ENCODE measurements at places on chromosomes 5 and 9. TPM values are rescaled to one million over a fixed set of nuclear protein-coding genes. Genes with fewer than 3 reads are reported as not detected.

ZDHHC11B gene
- total RNA-seq = 0.24 TPM

- H3K36me3 ChIP-seq = no peaks in the 10 kb centered on the region
- H3K4me1 ChIP-seq = no peaks in the 10 kb centered on the region
- H3K27ac ChIP-seq = no peak overlapping the region
- peaks cover 13% of the 10 kb centered on the region for H3K27me3 ChIP-seq
Observed at GRCh38 chr5:135715267-135716055, 119.0 kb upstream of the SLC25A48 start.

GRCh38 chr5:3997670-3998069, 402.0 kb downstream of the IRX1 start:
- H3K4me1 ChIP-seq = no peaks in the 10 kb centered on the region
- no peak for DNase-seq
- H3K36me3 ChIP-seq = no peaks in the 10 kb centered on the region
- no peaks in the 10 kb centered on the region for H3K27me3 ChIP-seq

DNA sequence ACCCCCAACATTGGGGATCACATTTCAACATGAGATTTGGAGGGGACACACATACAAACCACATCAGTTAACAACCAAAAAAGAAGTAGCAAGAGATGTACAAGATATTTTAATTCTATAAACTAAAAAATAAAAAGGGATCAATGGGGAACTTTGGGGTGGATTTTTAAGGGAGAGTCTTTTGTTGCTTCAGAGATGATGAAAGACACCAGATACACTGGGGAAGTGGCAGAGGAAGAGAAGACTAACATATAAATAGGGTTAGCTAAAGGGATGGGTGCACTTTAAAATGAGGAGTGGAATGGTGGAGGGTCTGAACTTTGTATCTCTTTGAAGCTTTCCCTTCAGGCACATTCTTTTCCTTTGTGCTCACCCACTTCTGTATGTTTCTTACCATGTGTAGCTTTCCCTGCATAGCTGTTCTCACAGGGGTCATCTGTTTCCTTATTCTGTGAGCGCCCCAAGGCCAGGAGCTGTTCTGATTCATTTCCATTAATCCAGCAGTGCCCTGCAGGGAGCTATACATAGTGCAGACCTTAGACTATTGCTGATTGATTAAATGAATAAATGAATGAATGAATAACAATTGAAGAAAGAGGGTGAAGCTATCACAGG, 531.6 kb upstream of the KLF4 start:
- H3K4me1 ChIP-seq = no peaks in the 10 kb centered on the region
- no peaks in the 10 kb centered on the region for H3K27me3 ChIP-seq
- H3K27ac ChIP-seq = no peak overlapping the region
- H3K4me3 ChIP-seq = no peak overlapping the region
- no peak for DNase-seq

DNA sequence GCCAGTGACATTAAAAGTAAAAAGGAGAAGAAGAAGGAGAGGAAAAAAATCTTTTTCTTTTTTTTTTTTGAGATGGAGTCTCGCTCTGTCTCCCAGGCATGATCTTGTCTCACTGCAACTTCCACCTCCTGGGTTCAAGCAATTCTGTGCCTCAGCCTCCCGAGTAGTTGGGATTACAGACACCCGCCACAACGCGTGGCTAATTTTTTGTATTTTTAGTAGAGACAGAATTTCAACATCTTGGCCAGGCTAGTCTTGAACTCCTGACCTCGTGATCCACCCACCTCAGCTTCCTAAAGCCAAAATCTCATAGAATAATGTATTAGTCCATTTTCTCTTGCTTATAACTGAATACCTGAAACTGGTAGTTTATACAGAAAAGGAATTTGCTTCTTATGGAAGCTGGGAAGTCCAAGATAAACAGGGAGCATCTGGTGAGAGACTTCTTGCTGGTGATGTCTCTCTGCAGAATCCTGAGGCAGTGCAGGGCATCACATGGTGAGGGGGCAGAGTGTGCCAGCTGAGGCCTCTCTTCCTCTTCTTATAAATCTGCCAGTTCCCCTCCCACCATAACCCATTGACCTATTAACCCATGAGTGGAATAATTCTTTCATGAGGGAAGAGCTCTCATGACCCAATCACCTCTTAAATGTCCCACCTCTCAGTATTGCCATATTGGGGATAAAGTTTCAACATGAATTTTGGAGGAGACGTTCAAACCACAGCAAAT, 466.3 kb downstream of the GADD45G start:
- peaks cover 57% of the 10 kb centered on the region for H3K27me3 ChIP-seq
- DNase-seq = no peak
- no peaks in the 10 kb centered on the region for H3K36me3 ChIP-seq
- no peaks in the 10 kb centered on the region for H3K4me1 ChIP-seq
- H3K27ac ChIP-seq = no peak overlapping the region
